ENCODE measurements at places on chromosomes 7 and 10.
A peak's percentile ranks its signal among the peaks of the same experiment; 100 is the strongest.

GRCh38 chr10:118583611-118584010 lies 11.8 kb downstream of the PRLHR start:
- no peak for DNase-seq

DNA sequence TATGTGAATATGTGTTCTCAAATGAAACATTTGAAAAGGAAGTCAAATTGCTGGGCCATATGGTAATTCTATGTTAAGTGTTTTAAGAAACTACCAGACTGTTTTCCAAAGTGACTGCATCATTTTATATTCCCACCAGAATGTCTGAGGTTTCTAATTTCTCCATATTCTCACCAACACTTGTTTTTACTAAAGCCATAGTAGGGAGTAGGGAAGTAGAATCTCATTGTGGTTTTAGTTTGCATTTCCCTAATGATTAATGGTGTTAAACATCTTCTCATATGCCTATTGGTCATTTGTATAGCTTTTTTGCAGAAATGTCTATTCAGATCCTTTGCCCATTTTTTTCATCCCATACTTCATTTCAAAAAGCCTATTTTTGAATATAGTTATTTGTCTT lies 9.1 kb upstream of the SEMA4G start:
- DNase-seq, result no peak

- no peak for DNase-seq
Measured at GRCh38 chr7:12741951-12742575, 54.6 kb downstream of the ARL4A start.

DNA sequence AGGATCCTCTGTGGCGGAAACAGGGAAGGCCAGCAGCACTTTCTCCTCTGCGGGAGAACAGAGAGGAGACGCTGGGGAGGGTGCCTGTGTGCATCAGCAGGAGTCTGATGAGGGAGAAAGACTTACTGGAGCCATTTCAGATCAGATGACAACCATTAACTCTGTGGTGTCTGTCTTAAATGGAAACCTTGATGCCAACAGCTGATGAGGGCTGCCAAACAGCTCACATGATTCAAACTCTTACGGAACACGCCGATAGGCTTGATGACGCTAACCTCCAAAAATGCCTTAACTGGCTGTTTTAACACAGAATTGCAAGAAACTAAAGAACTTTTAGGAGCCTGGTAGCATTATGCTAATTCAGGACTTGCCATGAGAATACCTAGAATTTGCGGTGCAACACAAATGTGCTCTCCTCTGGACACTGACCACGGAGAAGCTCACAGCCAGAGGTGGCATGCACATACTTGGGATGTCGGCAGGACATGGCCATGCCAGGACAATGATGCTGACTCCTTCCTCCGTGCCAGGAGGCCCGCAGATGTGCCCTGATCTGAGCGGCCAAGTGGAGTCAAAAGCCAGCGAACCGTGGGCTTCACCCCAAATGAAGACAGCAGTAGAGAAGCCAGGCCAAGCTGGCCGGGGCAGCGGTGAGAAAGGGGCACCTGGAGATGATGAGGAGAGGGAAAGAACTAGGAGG lies 154.9 kb downstream of the ZMYND11 start:
- no peak for DNase-seq

- no peak for DNase-seq
Measured at GRCh38 chr10:59805014-59805413, 51.8 kb upstream of the MRLN start.

DNA sequence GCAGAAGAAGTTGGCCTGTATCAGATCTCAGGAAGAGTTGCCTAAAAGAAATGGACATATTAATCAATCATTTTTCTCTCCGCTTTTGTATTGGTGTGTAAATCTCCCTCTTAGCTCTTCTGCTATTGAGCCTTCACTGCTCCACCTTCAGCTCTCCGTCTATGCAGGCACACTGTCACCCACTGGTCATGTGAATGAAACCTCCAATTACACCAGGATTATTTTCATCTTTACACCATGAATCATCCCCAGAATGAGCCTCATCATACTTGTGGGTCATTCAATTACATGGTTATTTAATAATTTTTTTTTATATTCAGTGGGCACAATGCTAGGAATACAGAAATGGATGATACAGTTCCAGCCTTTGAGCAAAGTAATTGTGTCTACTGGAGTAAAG lies 92.6 kb downstream of the LRRC4 start:
- no peak for DNase-seq

GRCh38 chr7:8418629-8419245 lies 14.7 kb upstream of the NXPH1 start:
- DNase-seq, result peak; percentile 35

DNA sequence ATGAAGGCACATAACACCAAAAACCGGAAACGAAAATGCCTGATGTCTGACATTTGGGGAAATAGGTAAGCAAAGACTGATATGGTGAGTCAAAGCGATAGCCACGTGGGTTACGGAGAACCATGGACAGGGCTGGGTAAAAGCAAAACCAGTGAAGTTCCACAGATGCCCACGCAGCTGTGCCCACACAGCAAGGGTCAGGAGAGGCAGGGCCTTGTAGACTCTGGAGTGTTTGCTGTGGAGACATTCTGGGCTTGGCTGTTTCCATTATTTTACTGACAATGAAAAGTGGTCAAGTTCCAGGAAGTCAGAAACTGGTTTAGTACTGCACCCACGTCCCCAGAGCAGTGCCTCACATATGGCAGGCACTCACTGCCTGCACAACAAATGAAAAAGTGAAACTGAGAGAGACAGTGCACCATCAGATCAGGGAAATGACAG lies 148.7 kb downstream of the ZMYND11 start:
- DNase-seq, result no peak

- no peak for DNase-seq
Measured at GRCh38 chr7:45971171-45971570, 50.1 kb upstream of the IGFBP3 start.

DNA sequence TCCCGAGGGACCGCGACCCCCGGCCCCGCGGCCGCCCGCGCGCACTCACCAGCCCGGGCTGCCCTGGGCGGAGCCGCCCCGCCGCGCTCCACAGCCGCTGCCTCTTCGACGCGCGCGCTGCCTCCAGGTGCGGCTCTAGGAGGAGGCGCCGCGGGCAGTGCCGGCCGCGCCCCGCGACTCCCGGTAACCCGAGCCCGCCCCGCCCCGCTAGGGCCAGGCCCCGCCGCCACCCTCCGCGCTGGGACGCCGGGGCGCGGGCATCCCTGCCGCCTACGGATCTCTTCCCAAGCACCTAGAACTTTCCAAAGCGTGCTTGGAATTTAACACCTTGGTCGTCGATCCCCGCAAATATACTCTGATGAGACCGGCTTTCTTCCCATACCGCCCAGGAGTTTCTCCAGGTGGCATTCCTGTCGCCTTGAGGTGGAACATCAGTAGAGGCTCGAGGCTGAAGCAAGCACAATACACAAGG lies at the start of gene SLC26A5:
Gene SLC26A5, minus strand, starts transcription at position 159 of the 472 bp plus-strand sequence. CDS start 24,693 bp downstream, outside the sequence.
- DNase-seq, result no peak

- DNase-seq, result no peak
Measured at GRCh38 chr10:29737074-29737593, 102.4 kb upstream of the SVIL start.

- DNase-seq, result no peak
Measured at GRCh38 chr10:58243269-58243668, 24.4 kb downstream of the IPMK start.

DNA sequence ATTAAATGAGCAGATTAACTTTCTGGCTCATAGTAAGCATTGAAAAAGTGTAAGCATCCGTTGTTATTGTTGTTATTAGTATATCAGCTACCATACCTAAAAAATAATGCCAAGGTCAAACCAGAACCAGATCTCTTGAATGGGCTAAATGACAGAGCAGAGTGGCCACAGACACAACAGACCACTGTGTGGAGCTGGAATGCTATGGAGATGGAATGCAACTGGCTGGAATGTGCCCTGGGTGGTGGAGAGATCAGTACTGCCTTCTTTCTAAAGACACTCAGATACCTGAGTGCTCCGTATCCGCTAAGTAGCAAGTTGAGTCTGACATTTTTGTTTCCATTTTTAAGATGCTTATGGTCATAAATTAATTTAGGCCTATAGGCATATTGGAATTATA lies 20.5 kb upstream of the DNAJB12 start:
- DNase-seq, result no peak

Data from activated CD8-positive, alpha-beta memory T cell treated with anti-CD3 and anti-CD28 coated beads, Interleukin-2, amount 50 U/mL, for 4 hours (primary cell).